ENCODE measurements at places on chromosomes 4 and X.

DNA sequence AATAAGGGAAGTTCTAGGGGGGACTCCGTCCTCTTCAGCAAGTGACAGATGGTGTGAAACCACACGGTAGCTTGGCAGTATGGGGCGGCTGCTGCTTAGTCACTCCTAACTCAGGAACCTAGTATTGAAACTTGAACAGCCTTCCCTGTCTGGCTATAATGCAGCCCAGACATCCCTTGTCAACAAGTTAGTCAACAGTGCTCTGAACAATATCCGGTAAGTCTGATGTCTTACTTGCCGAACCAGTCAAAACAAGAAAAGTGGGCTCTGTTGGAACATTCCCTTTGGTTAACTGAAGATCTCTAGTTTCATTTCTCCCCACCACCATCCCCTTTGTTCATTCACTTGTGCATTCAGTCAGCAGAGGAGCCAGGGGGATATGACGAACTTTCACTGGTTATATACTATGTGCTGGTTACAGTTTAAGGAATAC is 18.7 kb upstream of the CXCL13 start:
- DNase-seq = no peak

DNA sequence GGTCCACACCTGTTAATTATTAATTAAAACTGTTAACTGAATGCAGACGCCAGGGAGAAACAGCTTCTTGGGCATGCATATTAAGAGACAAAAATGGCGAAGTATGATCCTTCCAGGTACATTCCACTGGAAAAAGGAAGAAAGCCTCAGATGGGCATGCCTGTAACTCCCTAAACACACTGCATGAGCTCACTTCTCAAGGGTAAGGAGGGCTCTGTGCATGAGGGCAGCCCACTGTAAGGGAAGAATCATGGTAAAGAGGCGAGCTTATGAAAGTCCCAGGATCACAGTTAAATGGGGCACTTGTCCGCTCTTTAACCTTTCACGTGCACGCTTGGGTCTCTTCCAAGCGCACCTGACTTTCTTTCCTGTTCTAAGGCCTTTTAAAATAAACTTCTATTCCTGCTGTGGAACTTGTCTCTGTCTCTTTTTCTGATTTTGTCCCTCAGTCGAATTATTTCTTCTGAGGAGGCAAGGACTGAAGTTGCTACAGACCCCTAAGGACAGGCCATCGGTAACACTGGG is 321.7 kb downstream of the PPP1R2C start:
- DNase-seq = no peak

- no peak for DNase-seq
Measured at GRCh38 chr4:99134586-99134985, 9.5 kb downstream of the ADH4 start.

- DNase-seq = no peak
Measured at GRCh38 chr4:140061659-140062289, 92.2 kb downstream of the MAML3 start.

- DNase-seq = no peak
Measured at GRCh38 chrX:24491741-24492140, 26.7 kb downstream of the PDK3 start.

GRCh38 chr4:158013858-158014257 is 159.0 kb downstream of the GASK1B start:
- peak; percentile 85 for DNase-seq

DNA sequence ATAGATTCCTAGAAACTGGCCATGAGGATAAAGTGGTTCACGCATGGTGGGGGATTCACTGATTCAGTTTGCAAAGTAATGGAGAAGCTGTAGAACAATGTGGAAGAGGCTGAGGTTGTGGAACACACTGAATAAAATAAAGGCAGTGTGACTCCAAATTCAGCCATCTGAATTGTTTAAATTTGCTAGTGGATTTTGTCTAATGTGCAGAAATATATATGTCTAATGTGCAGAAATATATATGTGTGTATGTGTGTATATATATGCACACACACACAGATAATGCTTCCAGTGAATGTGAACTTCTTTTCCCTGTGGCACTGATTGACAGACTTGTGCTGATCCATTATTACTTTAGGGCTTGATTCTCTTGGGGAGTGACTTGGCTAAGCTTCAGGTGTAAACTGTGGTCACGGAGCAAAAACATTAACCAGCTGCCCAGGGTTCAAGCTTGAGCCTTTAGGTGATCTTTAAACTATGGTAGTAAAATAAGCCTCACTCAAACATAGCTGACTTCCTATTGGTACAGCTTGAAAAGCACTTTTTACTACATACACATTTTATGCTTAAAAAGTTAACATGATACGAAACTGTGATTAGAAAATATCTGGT is 3.5 kb downstream of the STBD1 start:
- DNase-seq = no peak

DNA sequence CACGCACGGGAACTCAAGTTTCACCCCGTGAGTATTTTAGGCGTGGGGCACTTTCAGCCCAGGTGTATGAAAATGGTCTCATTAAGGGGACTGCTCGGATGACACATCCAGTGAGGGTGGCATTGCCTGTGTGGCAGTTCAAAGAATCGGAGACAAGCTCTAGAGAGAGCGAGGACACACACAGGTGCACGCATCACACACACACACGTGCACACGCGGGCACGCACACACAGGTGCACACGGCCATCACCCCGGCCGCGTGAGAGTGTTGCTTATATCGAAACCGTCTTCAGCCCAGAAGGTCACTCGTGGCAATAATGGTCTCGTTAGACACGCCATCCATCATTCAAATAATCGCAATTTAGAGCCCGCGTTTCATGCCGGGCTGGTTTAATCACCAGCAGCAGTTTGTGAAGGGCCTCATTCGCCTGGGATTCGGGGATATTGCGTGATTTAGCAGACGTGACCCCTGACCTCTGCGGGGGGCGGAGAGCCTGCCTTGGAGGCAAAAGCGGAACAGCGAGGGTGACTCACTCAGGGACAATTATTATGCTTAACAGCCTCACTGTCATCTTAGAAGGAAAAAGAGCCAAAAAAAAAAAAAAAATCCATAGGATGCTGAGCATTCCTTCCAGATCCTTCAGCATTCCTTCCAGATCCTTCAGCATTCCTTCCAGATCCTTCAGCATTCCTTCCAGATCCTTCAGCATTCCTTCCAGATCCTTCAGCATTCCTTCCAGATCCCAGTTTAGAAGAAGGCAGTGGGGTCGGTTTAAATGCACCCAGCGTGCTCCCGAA is 89.4 kb upstream of the PPP2R3B start:
- DNase-seq = no peak

DNA sequence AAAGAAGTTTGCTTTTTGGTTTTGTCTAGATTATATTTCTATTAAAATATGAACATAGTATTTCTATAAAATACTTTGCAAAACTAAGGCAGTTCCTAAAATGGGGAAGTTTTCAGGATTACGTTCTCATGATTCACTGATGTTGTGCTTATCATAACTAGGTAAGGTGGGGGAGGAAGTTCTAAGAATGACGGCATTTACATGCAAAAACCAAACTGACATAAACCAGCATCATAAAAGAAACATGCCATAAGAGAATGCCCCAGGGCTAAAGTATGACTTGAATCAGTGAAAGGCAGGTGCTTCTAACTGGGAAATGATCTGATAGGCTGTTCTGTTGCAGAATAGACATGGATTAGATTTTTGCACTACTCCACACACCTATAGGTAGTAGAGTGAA is 204.7 kb upstream of the JADE1 start:
- DNase-seq = peak; percentile 47

DNA sequence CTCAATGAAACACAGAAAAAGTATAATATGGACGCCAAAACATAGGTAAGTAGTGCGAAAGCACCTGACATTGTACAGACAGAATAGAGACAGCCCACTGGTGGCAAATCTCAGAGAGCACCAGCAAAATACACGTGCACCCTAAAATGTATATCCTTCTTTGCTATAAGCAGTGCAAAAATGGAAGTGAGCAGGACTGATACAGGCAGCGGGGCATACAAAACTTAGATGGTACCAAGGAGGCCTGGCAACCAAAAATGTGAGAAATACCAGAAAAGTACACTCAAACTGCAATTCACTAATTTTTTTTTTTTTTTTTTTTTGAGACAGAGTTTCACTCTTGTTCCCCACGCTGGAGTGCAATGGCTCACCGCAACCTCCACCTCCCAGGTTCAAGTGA is 63.9 kb downstream of the EIF4E start:
- DNase-seq = no peak

GRCh38 chrX:47196098-47196497 is 2.5 kb downstream of the UBA1 start:
- no peak for DNase-seq

- no peak for DNase-seq
Measured at GRCh38 chr4:155603360-155603891, 63.2 kb upstream of the GUCY1A1 start.

- DNase-seq = no peak
Measured at GRCh38 chr4:16598597-16599206, 299.7 kb downstream of the LDB2 start.

DNA sequence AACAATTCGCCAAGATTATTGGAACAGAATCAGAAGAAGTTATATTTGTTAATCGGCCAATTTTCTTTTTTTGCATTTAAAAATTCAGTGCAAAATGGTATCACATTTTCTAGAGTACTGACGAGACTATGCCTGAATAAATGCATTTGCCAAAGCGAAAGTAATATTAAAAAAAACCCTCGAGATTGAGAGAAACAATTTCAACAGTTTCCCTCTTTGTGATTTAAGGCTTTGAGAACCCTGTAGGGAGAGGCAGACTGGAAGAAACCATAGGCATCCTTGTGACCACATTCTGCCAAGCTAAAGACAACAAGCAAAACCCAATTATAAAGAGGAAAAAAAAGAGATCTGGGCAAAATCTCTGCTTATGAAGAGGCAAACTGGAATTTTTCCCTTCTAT is 218.1 kb upstream of the GK2 start:
- no peak for DNase-seq
